Substantia nigra (tissue), 51 donors: ENCODE measurements at places on chromosomes 11 and 22.

DNA sequence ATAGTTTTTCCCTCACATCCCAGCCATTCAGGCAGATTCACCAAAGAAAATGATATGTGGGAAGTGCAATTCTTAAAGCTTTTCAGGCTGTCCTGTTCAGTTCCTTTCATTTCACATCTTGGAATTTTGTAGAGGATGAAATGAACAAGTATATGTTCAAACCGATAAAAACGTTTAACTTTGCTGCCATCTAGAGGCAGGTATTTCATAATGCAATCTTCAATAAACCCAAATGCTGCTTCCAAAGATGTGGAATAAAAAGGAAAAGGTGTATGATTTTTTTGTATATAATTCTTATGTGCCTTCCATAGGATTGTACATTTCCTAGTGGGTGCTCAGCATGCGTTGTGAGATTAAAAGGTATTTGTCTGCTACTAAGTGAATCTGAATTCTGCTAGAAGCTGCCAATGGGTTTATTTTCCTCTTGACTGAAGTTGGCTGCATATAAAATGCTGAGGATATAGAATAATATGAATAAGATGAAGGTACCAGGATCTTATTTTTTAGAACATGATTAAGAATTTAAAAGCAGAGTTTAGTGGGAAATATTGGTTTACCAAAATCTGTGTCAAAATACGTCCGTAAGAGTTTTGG, 199.3 kb downstream of the PGR start:
- no peak for DNase-seq

GRCh38 chr11:831118-831864, 1.5 kb upstream of the CD151 start:
- DNase-seq: no peak

- no peak for DNase-seq
Measured at GRCh38 chr11:2578929-2579270, 120.9 kb downstream of the KCNQ1OT1 start.

GRCh38 chr11:106733635-106734034, 284.6 kb downstream of the GUCY1A2 start:
- DNase-seq: no peak

GRCh38 chr22:45892681-45893461, 84.1 kb downstream of the WNT7B start:
- no peak for DNase-seq

GRCh38 chr22:39341179-39341578, 8.6 kb upstream of the SYNGR1 start:
- no peak for DNase-seq

DNA sequence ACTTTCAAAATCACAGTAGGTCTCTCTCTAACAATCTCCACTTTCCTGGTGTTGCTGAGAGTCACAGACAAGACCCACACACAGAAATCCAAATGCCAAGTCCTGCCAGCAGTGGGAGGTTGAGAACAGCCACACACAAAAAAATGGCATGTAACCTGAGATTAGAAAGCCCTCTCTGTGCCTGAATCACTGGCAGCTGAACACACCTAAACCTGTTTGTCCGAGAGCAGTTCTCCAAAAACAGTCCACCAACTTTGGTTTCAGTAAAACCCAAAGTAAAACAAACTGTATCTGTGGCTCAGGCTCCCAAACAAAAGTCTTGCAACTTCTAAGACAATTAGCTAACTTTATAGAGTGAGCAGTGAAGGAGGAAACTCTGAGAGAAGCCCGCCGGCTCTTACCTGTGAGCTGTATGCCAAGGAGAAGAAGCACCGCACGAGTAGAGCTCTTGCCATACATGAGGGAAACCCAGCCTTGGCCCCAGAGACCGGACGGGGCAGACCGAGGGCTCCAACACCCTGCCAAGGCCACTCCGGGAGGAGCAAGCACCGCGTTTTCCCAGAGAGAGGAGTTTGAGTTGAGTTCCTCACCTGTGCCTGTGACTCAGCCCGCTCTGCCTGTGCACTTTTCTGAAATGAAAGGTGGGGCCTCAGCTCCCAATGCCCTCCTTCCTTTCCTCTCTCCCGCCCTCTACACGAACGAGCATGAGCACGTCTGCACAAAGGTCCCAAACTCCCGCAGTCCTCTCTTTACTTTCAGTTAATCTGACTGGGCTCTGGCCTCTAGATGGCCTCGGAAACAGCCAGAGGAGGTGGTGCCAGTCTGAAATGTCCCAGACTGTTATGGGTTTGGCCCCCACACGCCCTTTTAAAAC, at the start of gene MPZL2:
Gene MPZL2, minus strand, starts transcription at position 603 of the 874 bp plus-strand sequence. Its CDS starts 144 bp downstream, at position 459.
- no peak for DNase-seq

GRCh38 chr11:8732748-8733241, 50.2 kb downstream of the RPL27A start:
- DNase-seq: peak; percentile 58

GRCh38 chr11:132332521-132332920, 962.1 kb downstream of the NTM start:
- DNase-seq: no peak

- no peak for DNase-seq
Measured at GRCh38 chr11:58509748-58510147, 1.8 kb upstream of the OR5B21 start.

- DNase-seq: no peak
Measured at GRCh38 chr11:61630089-61630488, 49.2 kb upstream of the SYT7 start.

- no peak for DNase-seq
Measured at GRCh38 chr11:134508219-134508990, 96.4 kb upstream of the B3GAT1 start.

DNA sequence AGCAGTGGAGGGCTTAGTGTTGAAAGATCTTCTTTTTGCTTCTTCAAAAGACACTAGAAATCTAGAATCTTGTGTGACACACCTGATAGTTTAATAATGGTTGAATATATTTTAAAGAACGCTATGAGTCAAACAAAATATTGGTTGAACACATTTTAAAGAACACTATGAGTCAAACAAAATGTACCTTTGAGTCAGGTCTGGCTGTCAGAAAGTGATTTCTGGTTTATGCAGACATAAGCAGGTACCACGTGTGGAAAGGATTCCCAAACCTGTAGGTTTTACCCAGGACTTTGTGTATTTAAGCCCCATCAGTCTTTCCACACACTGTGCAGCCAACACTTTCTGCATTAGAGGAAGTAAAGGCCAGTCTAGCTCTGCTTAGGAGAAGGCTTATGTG, 366.7 kb upstream of the TENM4 start:
- DNase-seq: no peak

DNA sequence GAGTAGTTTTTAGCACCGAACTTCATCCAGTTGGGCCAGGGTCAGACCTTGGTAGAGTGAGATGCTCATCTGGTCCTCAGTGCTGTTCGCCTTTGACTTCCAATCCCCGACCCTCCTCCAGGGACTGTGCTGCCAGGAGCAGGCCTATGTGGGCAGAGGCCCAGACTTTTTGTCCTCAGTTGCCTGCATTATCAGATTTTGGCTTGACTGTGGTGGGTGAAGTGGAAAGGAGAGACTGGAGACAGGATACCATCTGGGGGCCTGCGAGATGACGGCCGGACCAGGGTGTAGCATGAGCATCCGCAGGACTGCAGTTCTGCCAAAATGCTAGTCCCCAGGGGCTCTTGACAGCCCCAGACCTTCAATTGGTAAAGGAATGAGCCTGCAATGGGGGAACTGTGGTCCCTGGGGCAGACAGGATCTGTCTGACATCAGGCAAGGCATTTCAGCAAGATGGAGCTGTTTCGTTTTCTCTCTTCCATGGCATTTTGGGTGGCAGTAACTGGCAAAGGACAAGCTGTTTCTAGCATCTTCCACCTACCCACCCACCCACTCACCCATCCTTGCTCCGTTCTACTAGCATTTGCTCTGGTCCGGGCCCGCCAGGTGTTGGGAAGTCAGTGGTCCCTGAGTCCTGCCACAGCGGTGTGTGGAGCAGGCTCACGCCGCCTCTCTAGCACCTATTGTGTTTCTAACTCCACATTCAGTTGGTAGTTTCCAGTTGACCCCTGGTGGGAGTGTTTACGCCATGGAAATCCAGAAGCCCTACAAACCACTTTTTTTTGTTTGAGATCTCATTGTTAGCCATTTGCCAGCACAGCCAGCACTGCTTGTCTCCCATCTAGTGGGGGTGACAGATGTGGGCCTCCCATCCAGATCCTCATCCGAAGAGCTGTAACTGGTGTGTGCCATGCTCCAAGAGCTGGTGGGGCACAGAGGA, 53.5 kb downstream of the OTOG start:
- DNase-seq: no peak

- DNase-seq: peak; percentile 29
Measured at GRCh38 chr11:73177778-73178539, 35.8 kb upstream of the FCHSD2 start.

DNA sequence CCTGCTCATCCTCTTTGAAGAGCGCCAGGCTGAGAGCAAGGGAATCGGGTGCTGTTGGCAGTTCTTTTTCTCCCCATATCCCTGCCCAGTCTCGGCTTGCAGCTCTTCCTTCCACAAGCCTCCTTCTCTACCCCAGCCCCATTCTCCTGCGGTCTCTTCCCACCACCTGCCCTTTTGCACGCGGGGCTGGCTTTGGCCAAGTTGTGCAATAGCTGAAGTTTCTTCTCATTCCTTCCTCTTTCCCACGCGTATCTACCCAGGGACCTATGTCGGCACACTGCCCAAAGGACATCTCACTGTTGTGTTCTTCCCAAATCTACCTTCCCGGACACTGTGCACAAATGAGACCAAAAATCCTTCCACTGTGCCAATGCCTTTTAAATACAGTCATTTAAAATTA, 22.3 kb upstream of the HTR3A start:
- no peak for DNase-seq

GRCh38 chr11:103170865-103171264, 61.6 kb downstream of the DYNC2H1 start:
- no peak for DNase-seq

DNA sequence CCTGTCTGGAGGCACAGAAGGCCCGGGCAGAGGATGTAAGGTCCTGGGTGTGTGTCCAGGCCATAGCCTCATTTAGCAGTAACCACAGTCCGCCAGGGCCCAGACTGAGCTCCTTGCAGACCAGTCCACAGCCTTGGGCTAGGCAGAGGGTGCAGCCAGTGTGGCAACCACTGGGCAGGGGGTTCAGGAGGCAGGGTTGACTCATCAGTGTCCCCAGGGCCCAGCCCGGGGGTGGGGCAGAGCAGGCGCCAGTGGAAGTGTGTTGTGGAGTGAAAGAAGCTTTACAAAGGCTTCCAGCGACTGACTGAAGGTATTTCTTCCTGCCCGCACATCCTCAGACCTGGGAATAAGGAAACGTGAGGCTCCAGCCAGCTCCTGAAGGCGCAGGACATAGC, 27.7 kb upstream of the WNT11 start:
- DNase-seq: no peak

- no peak for DNase-seq
Measured at GRCh38 chr11:59079086-59079485, 7.0 kb upstream of the GLYATL1B start.

GRCh38 chr11:75270896-75271418, 30.4 kb downstream of the TPBGL start:
- no peak for DNase-seq

DNA sequence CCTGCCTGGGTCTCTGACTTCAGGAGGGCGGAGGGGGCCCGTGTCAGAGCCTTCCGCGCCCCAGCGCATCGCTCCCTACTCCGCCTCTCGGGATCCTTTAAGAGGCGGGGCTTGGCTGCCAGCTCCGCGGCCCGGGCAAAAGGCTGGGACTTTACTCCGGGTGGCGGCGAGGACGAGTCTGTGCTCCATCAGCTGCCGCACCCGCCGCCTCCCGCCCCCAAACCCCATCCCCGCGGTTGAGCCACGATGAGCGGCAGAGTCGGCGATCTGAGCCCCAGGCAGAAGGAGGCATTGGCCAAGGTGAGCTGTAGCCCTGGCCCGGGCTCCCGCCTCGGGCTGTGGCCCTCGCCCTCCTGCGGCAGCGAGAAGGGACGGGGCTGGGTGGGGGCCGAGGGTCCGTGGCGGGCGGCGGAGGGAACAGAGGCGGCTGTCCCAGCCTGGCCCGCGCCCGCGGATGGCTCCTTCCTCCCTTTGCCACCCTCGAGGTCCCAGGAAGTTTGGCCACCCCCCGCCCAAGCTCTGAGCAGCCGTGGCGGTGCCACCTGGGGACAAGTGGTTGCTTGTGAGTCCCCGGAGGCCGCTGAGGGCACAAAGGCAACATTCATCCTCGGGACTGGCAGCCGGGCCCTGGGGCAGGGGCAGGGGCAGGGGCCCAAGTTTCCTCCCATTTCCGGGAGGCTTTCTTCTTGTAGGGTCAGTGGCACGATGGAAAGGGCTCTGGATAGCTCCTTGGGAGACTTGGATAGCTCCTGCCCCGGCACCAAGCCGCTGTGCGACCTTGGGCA, at the start of gene SEC14L2:
Gene SEC14L2, plus strand, starts transcription at position 148 of the 785 bp plus-strand sequence. Its CDS starts 99 bp downstream, at position 247.
- DNase-seq: peak; percentile 60

DNA sequence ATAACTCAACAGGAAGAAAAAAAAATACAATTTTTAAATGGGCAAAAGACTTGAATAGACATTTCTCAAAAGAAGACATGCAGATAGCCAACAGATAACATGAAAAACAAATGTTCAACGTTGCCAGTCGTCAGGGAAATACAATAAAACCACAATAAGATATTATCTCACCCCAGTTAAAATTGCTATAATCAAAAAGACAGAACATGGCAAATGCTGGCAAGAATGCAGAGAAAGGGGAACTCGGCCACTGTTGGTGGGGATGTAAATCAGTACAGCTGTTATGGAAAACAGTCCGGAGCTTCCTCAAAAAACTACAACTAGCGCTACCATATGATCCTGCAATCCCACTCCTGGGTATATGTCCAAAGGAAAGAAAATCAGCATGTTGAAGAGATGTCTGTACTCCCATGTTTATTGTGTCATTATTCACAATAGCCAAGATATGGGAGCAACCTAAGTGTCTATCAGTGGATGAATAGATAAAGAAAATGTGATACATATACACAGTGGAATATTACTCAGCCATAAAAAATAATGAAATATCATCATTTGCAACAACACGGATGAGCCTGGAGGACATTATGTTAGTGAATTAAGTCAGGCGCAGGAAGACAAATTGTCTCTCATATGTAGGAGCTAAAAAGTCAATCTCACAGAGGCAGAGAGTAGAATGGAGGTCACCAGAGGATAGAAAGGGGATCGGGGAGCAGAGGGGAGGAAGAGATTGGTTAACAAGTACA, 12.2 kb upstream of the CYTH4 start:
- DNase-seq: no peak

DNA sequence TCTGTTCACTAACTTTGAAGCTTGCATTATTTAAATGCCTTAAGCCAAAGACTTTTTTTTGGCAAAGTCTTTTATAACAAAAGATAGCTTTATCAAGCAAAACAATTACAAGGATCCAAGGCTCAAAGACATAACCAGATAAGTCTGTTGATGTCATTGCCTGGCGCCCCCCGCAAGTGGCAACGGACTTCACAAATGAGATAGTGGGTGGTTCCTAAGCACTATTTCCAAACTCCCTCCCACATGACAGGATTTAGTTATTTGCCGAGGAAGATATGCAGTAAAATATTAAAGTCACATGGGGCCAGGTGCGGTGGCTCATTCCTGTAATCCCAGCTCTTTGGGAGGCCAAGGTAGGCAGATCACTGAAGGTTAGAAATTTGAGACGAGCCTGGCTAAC, 194.2 kb upstream of the DDI1 start:
- DNase-seq: no peak

DNA sequence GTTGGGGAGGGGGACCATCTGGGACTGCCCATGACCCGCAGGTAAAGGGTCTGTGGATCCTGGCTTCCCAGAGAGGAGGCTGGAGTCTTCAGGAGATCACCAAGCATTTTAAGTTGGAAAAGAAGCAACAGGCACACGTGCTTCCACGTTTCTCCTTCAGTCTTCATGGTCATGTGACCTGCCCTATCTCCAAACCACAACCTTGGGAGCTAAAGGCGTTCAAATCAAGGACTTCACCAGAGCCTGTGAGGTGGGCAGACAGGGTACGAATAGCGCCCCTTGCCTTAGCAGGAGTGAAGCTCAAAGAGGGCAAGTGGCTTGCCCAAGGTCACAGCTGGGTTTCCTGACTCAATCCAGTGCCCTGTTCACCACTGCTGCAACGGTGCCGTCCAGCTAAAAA, 6.7 kb downstream of the TMEM184B start:
- DNase-seq: no peak
